ENCODE measurements at places on chromosomes 1 and 21.

DNA sequence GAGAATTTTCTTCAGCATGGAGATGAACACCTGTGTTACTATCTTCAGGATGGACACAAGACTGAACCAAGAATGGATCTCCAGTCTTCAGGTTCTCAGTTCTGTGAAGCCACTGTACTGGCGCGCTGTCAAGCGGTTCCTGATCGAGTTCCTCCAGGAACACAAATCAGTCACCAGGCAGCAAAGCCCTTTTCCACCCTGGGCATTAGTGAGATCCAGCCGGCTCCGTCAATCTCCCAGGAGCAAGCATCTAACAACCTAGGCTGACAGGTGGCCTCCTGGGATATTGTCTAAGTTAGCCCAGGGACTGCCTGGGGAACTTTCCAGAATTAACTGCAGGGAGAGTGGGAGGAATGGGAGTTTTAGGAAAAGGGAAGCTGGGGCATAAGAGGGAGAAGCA, 9.7 kb upstream of the IGFN1 start:
- DNase-seq: no peak

DNA sequence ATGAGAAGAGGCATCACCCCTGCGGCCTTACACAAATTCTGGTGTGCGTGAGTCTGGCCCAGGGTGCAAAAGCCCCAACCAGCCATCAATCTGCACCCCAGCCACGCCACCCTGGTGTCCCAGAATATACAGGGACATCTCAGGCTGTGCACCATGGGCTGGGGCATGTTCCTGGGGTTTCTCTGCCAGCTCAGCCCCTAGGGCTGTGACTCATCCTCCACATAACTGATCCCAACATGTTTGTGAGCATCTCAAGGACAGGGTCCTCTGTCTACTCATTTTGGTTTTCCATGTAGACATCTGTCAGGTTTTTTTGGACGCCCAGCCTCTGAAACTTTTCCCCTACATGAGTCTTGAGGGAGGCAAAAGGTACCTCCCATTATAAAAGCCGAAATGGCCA, 511 bp downstream of the ZNF683 start:
- no peak for DNase-seq

DNA sequence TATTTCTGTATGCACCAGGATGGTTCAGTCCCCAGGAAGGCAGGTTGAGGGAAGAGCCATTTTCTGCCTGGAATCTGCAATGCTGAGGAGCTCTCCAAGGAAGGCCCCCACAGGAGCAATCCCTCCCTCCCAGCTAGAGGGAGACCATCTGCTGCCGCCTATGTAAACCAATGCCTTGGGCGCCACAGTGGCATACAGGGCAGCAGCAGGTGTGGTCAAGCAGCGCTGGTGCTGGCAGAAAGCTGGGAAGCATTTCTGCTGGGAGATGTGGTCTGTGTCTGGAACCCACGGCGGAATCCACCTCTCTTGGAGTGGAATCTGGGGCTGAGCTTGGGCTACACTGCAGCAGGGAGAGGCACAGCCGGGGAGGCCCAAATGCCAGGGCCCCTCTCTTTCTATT, 283.3 kb downstream of the RRAGC start:
- no peak for DNase-seq

DNA sequence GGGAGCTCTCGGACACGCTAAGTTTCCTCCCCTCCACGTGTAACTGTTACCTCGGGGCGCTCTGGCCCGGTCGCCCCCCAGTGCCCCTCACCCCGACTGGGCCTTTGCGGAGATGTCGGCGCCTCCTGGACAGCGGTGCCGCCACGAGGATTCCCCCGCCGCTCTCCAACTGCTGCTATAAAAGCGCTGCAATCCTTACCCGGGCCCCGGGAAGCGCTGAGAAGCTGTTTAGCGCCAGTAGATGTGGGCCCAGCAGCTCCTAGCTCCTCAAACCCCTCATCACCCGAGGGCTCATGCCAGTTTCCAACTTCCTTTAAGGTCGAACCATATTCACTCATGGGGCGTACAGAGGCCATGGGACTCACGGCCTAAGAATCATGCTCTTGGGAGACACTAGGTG, 361 bp upstream of the LMX1A start:
- DNase-seq: no peak

GRCh38 chr1:62381831-62382657, 54.8 kb upstream of the USP1 start:
- no peak for DNase-seq

- DNase-seq: no peak
These were observed 3.0 kb upstream of the ADCY10 start for GRCh38 chr1:167916766-167917511.

- DNase-seq: no peak
These were observed 9.3 kb downstream of the KIF21B start for GRCh38 chr1:201013991-201014815.

DNA sequence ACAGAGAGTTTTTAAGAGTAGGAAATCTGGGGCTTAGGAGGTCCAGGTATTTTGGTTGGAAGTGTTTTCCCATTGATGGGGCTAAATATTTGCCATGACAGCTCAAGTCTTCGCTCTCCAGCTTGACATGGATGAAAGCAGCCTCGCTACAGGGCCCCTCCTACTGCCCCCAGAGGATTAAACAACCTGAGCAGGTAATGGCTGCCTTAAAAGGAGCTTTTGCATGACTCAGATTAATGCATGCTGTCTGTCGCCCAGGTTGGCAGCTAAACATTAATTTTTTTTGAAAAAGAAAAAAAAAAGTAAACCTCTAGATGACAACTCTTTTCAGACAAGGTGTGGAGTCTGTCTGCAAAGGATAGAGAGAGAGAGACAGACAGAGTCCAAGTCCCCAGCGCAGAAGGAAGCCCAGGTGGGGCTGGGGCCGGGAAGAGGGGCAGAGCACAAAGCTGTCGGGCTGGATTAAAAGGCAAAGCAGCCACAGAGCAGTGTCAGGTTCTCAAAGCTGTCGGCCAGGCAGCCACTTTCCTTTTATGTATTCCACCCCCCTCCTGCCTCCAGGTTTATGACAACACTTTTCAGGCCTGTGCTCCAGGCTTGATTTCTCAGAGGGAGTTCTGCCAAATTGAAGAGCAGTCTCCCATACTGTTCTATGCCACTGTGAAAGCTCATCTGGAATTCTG, 127.9 kb downstream of the CLIC6 start:
- no peak for DNase-seq

DNA sequence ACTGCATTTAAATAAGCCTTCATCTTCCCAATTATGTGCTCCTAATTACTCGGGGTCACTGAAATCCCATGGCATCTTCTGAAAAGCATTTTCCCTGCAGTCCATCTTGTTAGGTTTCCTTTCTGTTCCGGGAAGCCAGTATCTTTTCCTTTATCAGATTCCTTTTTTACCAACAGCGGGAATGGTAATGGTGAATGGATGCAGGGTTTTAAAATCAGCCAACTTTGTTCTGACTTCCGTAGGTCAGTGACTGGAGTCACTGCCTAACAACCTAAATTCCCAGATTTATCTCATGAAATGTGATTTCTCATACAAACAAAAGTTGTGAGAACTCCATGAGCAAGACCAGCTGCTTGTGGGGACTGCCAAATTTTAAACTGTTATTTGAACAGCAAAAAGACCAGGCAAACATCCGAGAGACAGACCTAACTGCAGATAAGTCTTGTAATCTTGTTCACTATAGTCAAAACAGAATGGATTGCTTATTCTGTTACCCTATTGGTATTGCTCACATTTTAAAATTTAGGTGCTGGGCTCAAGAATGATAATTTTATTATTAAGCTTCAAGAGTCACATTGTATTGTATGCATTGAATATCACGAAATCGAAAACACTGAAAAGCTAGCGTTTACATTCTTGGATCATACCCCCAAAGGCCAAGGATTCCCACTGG, 1.2 kb upstream of the RWDD3 start:
- no peak for DNase-seq

GRCh38 chr1:147700042-147701006, 30.0 kb upstream of the ACP6 start:
- DNase-seq: peak; percentile 52

GRCh38 chr1:221045842-221046831, 166.9 kb downstream of the HLX start:
- no peak for DNase-seq

DNA sequence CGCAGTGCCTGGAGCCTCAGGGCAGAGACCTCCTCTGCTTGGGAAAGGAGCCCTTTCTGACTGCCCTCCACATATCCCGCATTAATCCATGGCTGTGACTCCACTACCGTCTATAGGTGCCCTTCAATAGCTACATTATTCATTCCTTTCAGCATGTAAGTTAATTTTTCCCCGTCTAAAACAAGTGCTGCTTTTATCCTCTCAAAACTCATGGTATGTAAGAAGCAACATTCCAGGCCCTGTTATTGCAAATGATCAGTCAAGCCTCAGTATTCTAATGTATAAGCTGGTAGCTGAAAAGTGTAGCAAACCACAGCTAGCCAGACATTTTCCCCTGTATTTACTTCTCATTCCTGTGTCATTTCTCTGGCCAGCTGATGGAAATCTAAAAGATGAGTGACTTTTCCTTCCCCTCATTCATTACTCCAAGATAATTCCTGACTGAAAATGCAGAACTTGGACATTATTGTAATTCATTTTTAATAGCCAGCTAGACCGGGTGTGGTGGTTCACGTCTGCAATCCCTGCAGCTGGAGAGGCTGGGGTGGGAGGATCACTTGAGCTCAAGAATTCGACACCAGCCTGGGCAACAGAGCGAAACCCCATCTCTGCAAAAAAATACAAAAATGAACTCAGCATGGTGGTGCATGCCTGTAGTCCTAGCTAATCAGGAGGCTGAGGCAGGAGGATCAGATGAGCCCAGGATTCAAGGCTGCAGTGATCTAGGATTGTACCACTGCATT, 88.5 kb upstream of the SOD1 start:
- no peak for DNase-seq

GRCh38 chr1:65388908-65389695, 31.4 kb upstream of the LEPR start:
- DNase-seq: no peak

- DNase-seq: no peak
These were observed 751 bp downstream of the MRPS15 start for GRCh38 chr1:36463463-36463802.

DNA sequence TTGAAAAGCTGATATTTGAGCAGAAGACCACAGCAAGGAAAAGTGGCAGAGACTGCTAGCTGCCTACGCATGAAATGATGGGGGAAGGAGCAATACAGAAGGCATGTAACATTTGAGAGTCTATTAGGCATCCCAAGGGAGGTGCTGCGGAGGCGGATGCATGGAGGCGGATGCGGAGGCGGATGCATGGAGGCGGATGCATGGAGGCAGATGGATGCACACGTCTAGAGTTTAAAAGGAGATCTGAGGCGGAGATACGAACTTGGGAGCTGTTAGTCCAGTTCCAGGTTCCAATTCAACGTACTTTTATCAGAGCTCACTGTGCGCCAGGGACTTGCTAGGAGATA, 744 bp upstream of the DDX20 start:
- DNase-seq: peak; percentile 48

- peak; percentile 72 for DNase-seq
These were observed 20.4 kb downstream of the AGRN start for GRCh38 chr1:1040004-1040991.

DNA sequence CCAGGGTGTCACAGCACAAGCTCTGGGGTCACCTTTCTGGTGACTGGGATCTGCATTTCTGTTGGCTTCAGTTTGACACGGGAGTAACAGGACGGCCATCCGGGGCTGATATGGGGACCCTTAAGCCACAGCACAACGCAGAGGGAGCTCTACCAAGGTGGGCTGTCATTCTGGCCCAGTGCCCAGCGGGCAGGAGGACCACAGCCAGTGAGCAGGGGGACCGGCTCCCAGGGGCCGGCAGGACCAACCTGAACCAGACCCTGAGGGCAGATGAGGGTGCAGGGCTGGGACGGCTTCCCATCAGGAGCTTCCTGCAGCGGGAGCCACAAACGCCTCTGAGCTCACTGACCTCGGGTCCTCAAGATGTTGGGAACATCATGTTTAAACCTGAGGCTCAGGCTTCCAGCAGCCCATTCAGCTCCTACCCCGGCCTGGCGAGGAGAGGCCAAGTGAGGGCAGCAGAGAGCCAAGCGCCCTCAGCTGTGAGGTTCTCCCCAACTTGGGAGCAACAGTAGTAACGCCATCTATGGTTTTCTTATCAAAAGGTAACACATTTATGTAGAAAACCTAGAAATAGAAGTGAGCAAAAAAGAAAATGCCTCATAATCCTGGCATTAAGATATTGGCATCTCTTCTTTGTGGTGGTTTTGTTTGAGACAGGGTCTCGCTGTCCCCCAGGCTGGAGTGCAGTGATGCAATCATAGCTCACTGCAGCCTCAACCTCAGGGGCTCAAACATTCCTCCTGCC, 26.8 kb downstream of the TMEM201 start:
- DNase-seq: peak; percentile 61

Measured in stimulated activated CD4-positive, alpha-beta T cell treated with anti-CD3 and anti-CD28 coated beads, Interleukin-2, amount 100 ng/mL, for 24 hours (primary cell).